RWPE1 (cell line): ENCODE measurements at places on chromosomes 3 and 15.

DNA sequence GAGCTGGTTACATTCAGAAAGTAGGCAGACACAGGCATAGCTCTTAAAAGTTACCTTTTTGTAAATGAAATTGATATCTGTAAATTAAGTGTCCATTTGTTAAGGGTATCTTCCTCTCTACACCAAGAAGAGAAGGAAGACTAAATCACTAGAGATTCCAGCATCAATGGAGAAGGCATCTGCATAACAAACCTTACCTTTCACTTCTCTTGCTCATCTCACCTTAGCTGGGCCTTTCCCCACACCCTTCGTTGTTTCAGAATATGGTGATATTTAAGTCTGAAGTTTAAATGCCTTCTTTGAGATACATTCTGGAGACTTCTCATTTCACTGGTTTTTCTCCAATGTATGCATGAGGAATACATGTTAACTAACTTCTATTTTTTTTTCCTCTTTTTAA lies 54.5 kb upstream of the TGFBR2 start:
- DNase-seq, result no peak

DNA sequence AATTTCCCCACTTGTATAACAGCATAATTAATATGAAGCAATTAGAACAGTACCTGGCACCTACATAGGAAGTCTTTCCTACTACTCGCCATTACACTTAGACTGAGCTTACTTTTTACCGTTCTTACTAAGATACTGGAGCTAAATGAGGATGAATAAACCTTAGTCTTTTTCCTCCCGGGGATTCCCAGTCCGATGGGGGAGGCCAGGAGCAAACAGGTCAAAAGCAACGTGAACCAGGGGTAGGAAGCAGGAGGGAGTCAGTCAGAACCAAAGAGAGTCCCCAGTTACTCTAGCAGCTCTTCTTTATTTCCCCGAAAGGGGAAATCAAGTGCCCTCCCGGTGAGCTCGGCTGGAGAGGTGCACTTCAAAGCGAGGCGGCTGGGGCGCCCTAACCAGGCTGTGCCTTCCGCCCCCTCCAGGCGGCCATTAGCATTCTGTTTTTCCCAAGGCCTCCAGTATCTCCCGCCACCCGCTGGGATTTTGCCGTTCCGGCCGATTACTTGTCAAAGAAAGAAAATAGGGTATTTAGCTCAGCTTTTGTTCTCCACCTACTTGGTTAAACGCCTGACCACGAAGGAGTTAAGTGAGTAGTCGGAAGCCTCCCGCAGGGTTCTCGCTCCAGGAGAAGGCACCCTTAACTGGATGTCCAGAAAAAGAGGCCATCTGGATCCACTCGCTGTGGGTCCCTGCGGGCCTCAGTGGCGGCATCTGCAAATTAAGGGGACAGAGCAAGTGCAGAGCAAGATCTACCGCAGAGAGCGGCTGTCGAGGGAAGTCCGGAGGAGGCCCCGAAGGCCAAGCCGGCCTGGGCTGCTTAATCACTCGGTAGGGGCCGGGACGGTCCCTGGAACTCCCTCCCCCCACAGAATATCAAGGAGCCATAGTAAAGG lies 6.3 kb upstream of the EOMES start:
- DNase-seq, result no peak

GRCh38 chr3:129001101-129001805 lies at the start of gene EFCC1:
EFCC1 (plus strand) TSS chr3:129001304; CDS start chr3:129001629, 325 bp downstream.
- no peak for DNase-seq

DNA sequence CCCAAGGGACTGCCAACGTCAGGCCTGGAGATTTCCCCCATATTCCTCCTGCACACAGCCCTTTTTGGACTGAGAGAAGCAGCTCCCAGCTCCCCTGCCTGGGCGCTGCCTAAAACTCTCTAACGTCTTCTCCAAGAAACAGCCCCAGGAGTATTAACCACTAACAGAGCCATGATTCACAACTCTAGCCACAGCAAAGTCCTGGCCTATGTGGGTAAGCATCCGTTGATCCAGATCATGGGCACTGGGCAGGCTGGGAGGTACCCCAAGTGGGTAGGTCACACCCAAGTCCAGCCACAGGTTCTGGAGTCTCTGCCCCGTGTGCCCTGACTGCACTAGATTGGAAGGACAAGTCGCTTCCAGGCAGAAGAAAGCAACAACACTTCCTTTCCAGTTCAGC lies 31.9 kb downstream of the NBEAL2 start:
- DNase-seq, result no peak

- DNase-seq, result no peak
Measured at GRCh38 chr15:101494251-101494796, 4.8 kb upstream of the PCSK6 start.
